ENCODE measurements at places on chromosomes 3 and 15. TPM values are rescaled to one million over a fixed set of nuclear protein-coding genes. Genes with fewer than 3 reads are reported as not detected.

The OCA2 gene
- 0.16 TPM for total RNA-seq

The PP2D1 gene
- total RNA-seq: not detected

The NTRK3 gene
- 3.2 TPM for total RNA-seq

The GASK1A gene
- total RNA-seq: 0.75 TPM

The DNAH12 gene
- 0.08 TPM for total RNA-seq

The ZNF774 gene
- total RNA-seq: 2.2 TPM

The CLSTN2 gene
- total RNA-seq: 7.8 TPM

DNA sequence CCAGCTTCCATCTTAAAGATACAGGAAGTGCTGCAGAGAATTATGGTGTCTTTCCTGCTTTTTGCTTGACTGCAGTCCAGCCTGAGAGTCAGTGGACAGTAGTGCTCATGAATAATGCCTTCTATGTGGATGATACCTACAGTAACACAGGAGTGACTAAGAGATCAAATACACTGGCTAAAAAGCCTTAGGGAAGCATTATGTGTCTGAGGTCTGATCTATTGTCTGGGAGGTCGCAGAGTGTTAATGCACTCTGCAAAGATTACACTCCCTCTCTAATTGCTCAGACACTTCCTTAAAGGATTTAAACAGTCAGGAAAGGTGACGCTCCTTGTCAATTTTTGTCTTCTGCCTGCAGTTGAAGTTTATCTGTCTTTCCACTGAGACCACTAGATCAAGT is 183.6 kb downstream of the MCTP2 start:
- DNase-seq: no peak

- DNase-seq: no peak
Observed at GRCh38 chr15:34809186-34809585, 13.8 kb upstream of the ACTC1 start.

GRCh38 chr3:10115326-10116137 is at the start of gene BRK1:
Gene BRK1 (plus strand): TSS chr3:10115675. CDS start chr3:10115702, 27 bp downstream.
- DNase-seq: peak; percentile 98

DNA sequence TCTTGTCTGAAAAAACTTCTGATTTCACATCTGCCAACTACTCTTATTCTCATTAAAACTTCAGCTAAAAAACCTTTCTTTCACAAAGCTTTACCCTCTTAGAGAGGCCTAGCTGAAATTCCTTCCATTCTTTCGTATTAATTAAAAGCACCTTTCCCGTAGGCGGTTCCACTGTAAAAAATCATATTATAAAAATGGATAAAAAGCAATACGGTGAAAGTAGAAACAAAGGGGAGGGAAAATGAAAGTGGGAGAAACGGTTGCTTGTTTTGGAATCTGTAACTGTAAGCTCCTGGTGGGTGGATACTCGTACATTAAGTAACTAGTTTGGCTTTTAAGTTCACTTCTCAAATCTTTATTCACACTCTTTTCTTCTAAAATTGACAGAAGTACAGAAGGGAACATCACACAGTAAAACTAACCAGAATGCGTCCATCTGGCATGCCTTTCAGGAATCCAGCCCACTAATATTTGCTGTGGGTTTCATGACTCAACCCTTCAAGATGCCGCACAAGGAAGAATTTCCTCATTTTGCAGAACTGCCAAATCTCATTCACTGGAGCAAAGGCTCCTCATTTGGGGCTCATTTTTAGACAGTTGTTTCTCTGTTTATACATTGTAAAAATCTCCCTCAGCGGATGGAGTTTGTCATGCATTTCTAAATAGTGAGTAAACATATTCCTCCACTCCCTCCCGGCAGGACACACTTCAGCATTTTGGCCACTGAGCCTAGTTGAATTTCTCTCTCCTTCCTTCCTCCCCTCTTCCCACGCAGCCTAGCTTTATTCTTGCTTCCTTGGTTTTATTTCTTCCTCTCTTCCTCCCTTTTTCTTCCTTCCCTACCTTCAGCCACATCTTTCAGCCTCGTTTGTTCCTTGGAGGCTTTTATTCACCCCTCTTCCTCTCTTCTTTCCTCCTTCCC is 419.5 kb upstream of the NAALADL2 start:
- no peak for DNase-seq

- no peak for DNase-seq
Observed at GRCh38 chr3:179723617-179724016, 70.8 kb downstream of the USP13 start.

- no peak for DNase-seq
Observed at GRCh38 chr15:57573151-57573550, 18.6 kb upstream of the MYZAP start.

GRCh38 chr3:10516544-10517452 is 11.4 kb upstream of the ATP2B2 start:
- DNase-seq: no peak

DNA sequence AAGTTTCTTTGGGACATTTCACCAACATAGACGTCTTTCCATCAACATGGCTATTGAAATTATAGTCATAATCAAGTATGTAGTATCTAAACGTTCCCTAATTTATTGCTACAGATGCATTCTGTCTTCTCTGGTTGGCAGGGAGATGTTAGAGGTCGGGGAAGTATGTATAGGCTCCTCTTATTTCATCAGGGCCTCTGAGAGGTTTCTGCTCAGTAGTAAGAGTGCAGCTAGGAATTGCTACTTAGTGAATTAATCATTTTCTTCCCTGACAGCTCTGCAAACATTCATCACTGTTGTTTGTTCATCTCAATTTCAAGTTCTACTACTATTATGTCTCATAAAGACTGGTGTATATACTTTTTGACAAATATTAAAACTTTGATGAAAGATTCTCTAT is 309.7 kb upstream of the NR2F2 start:
- no peak for DNase-seq

DNA sequence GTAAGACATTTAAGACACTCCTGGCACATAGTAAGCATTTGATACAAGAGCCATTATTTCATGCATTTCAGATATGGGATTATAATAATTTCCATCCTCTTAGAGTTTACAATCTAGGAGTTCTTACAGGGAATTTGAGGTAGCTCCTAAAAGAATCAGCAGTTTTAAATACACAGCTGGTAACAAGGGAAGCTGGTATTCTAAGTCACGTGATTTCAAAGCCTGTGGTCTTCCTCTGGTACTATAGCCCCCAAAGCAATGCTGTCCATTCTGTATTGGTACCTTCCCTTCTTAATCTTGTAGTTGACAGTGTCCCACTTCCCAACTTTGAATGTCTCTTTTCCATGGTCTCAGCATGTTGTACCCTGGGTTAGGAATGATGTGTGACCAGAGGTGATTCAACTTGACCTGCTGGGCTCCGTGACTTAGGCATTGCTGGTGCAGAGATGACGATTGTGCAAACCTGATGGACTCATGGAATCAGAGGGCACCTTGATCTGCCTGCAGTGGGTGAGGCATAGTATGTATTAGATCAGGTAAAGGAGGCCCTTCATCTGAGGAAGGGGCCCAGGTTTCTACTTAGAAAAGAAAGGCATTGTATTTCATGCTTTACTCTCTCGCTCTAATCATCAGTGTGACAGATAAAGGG is 122.9 kb downstream of the AKAP13 start:
- no peak for DNase-seq
